ENCODE measurements at places on chromosomes 2 and 18.

DNA sequence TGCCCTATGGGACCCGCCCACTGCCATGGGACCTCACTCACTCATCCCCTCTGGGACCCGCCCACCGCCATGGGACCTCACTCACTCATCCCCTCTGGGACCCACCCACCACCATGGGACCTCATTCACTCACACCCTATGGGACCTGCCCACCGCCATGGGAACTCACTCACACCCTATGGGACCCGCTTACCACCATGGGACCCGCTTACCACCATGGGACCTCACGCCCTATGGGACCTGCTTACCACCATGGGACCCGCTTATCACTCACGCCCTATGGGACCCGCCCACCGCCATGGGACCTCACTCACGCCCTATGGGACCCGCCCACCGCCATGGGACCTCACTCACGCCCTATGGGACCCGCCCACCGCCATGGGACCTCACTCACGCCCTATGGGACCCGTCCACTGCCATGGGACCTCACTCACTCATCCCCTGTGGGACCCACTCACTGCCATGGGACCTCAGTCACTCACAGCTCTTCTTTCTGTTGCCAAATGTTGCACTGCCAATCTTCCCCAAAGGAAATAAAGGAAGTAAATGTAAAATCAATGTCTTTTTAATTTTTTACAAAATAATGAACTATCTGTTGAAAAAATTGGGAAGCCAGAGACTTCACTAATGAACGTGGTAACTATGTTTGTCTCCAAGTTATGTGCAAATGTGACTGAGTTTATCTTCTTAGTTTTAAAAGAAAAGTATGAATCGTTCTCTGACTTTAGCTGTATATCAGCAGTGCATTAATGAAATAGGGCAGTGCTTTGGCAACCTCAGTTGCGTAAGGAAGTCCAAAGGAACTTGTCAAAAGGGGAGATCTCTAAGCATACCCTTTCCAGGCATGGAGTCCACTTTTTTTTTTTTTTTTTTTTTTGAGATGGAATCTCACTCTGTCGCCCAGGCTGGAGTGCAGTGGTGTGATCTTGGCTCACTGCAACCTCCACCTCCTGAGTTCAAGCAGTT lies 101.5 kb upstream of the MGAT5 start:
- DNase-seq = no peak

DNA sequence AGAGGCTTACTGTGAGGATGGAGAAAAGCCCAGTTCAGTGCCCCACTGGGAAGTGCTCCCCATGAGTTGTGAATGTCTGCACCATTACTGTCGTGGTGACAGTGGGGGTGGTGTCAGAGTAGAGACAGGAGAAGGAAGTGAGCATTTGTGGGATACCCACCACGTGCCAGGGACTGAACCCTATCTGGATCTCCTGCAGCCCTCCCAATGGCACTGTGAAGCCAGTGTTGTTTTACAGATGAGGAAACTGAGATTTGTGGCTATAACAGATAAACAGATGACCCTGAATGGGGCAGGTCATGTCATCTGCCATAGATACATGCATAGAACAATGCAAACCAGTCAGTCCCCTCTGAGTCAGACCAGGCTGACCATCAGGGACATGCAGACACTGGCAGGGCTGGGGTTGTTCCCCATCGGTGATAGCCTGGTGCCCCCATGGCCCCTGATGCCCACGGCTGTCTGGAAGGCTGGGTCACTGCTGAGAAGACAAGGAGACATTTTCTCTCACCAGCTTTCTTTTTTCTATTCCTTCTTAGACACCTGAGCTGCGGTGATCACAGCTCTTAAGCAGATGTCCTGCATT lies 60.8 kb downstream of the EMILIN2 start:
- DNase-seq = no peak

DNA sequence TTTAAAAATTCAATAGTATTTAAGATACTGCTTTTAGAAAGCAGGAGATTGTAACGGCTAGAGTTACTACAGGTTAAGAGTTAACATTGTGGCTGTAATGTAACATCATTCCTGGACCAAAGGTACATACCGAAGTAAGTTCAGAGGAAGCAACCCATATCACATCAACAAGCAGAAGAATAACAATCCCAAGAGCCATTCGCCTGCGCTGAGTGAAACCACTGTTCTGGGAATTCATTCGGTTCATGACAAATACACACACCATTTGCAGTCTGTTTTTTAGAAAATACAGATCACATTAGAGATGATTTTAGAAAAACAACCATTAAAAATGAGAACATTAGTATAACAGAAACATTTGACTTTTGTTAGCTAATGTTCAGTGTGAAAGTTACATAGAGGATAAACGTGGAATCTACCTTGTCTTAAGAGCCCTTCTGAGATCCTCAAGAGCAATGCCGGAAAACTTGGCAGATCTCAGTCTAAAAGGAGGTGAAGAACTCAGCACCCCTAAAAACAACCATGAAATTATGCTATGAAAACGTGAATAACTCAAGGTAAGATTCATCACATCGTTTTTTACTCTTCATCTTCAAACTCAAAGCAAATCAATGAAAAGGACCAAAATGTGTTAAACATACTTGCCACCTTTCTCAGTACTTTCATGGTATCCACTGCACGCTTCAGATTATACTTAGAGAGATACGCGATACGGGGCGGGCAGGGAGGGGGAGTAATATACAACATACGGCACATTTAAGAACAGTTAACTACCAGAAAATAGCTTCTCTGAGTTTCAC lies 1.2 kb downstream of the SLC35F5 start:
- DNase-seq = no peak

DNA sequence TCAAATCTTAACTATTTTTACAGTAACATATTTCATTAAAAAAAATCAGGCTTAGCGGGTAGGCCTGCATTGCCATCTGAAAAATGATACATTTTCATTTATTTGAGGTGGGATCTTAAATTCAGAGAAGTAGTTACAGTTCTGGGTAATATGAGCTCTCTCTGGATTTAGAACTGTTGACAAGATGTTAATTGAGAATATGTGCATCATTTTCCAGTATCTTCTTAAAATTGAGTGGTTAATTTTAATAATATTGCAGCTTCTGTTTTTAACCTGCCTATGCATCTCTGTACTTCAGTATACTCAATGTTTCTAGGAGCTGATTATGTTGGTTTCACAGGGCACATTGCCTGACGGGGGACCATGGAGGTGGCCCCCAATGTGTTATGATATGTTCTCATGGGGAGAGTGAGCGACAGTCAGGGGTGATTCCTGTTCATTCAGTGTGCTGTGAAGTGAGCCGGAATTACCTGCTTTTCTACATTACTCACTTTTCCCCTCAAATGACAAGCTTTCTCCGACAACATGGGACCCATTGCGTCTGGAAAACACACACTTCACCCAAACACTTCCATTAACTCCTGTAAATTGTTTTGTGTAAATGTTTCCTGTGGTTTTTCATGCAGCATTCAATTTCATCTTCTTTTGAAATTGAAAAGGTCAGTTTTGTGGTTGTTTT lies 406.2 kb downstream of the MTX2 start:
- no peak for DNase-seq

DNA sequence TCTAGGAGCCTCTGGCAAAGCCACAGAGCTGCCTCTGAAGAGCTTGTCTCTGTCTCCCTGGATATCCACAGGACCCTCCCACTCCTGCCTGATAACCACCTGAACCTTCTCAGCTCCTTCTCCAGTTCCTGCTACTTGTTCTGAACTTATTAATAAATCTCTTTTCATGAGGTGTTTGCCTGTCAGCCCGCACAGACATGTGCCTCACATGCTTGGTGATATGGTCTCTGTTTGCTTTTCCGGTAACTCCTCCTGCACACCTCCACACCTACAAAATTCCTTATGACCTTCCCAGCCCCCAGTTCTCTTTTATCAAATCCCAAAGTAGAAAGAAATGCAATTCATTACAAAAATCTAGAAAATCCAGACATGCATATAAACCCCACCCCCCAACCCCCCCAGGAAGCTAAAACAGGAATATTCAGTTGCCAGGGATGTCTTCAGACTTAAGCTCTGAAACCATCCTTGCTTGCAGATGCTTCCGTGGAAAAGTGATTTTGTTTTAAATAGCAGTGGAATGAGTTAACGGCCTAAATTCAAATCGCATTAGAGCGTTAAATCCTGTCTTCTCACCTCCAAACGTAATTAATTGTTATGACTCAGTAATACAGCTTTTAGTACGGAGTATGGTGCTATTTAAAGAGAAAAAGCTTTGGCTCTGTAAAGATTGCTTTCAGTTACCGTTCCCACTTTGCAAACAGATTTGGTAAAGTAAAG lies 2.1 kb upstream of the PID1 start:
- no peak for DNase-seq

- DNase-seq = no peak
Measured at GRCh38 chr2:12669036-12669435, 47.7 kb upstream of the TRIB2 start.

DNA sequence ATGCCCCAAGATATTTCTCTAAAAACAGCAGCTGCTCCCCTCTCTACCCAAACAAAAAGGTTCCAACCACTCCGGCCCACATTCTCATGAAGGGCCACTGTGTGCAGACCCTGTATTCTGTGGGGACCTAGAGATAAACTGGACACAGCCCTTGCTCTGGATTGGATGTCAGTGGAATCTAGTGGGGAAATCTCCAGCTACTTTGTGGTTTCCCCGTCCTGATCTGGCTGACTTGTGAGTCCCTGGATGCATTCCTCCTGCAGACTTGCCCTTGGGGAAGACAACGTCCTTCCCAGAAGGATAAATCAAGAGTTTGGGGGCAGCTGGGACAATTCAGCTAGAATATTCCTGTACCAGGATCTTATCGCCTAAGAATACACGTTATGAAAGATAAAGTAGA lies 151.1 kb downstream of the FSHR start:
- no peak for DNase-seq

DNA sequence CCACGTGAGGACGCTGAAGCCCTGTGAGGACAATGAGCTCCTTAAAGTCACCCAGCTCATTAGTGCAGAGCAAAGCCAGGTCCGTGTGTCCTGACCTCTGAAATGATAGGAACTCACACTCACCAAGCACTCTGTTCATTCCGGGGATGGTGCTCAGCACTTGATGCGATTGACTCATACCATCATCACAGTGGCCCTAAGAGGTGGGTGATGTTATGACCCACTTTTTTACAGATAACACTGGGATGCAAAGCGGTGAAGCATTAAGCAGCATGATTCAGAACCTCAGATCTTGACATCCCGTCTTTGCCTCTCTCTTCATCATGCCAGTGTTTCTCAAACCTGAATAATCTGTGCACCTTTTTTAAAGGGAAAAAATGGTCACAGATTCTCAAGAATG lies 234.8 kb downstream of the ALPK2 start:
- no peak for DNase-seq

DNA sequence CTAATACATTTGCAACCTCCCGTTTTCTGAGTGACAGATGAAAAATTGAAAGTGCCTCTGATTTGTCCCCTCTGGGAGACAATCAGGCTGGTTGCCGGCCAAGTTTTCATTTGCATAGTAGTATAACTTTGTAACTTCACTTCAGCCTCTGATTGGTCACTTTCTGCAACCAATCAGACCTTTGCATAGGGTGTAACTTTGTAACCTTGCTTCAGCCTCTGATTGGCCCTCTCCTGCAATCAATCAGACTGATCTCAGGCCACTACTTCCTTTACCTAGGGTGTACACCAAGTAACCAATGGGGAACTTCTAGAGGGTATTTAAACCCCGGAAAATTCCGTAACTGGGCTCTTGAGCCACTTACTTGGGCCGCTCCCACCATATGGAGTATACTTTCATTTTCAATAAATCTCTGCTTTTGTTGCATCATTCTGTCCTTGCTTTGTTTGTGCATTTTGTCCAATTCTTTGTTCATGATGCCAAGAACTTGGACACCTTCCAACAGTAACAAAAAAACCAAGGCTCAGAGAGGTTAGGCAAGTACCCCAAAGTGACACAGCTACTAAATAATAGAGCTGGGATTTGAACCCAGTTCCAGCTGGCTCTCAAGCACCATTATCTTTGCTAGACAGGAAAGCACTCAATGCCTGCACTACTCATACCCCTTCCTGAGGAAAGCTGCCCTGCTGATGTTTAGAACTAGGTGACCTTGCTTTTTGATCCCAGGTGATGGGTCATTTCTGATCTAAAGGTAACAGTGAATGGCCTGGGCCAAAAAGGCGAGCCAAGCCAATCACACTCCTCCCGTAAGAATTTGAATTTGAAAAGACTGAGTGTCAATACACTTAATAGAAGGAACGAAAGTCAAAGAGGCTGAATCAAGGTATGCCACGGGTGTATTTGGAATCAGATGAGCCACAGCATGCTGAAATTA lies 10.9 kb upstream of the MYOM1 start:
- no peak for DNase-seq

DNA sequence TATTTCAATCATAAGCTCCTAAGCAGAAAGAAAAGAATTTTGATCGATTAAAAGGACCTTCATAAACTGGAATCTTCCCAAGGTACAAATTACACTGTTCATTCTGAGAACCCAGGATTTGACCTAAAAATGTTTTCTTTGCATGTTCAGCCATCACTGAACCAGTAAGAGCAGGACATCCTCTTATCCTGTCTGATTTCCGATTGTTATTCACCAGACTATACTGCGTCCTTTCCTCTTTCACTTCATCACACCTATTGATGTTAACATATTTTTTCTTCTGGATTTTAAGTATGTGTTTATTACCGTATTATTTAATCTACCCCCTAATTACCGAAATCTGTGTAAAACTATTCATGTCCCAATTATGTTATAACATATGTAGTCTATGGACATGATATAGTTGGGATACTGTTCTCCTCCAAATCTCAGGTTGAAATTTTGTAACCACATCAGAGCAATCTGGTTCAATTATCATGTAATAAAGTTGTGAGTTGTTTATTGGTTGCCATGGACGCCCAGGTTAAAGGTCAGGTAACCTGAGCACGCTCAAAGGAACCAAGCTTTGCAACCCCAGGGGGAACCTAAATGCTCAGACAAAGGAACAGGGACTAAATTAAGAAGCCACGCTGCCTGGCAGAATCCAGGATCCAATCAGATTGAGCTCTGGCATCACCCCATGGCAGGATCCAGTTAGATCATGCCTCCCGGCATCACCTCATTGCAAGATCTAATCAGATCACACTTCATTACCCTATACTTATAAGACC lies 11.6 kb upstream of the TBC1D8 start:
- DNase-seq = no peak

DNA sequence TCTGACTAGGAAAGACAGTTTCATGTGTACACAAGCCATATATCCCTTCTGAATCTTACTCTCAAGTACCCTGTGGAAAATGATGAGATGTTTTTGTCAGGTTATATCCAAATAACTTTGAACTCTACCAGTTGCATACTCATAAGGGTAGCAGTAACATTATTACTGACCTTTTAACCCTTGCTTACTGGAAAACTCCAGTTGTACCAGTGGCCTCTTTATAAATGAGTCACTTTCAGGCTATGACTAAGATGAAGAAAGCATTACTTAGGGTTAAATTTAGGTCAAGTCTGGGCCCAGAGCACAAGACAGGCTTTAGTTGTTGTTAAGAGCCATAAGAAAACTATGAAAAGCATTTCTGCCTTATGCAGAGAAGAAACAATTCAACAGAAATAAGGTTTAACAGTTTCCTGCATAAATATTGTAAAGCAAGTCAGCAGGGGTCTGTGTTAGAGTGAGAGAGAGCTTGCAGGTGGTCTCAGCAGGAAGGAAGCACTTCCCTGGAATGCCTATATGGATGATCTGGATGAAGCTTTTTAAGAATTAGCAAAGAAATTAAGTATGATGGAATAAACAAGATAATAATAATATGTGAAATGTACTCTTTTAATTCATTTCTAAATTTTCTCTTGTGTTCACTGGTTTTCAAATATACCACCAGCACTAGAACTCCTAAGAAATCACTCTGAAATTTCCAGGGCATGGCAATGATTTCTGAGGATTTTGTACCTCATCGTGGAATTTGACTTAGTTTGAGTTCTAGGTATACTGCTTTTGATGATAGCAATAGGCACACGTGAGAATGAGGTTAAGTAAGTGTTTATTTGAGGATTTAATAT lies 126.6 kb downstream of the UBE2E3 start:
- DNase-seq = no peak

GRCh38 chr2:77602771-77603170 lies 80.6 kb upstream of the LRRTM4 start:
- DNase-seq = no peak

All from activated gamma-delta T cell (primary cell).